Brain (organoid and tissue), 16 donors: ENCODE measurements at places on chromosomes 2 and 18. TPM values are rescaled to one million over a fixed set of nuclear protein-coding genes. Genes with fewer than 3 reads are reported as not detected.

GRCh38 chr2:62826141-62826540, 120.6 kb downstream of the EHBP1 start:
- no peak for DNase-seq

DNA sequence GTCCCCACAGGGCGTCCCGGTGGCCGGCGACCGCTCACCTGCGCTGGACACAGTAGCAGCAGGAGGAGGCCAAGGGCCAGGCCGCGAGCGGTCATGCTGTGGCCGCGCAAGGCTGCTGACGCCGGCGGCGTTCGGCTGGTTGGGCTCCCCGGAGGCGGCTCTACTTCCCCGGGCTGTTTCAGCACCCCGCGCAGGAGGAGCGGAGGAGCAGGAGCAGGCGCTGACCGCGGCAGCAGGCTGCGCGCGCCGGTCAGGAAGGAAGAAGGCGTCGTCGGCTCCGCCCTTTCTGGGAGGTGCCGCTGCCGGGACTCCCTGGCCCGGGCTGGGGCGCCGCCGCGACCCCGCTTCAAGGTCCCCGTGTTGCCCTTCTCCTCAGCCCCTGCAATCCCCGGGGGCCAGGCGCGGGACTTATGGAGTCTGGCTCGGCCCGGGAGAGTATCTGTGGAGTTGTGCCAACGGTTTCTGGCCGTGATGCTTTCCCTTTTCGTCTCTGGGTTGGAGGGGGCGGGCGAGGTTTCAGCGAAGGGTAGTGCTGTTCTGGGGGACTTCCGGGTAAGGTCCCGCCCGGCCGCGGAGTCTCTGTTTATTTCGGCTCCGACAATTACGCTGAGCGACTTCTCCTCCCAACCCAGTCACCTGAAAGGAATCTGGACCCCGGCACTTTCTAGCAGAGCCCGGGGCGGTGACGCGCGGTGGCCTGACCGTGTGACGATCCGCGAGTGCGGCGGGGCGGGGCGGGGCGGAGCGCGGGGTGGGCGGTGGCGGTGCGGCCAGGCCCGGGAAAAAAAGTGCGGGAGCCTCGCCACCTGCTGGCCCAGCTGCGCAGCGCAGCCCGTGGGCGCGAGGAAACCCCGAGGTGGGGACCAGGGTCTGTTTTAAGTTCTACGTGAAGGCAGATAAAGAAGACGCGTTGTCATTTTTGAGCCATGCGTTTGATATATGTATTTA, at the start of gene NPC1:
Gene NPC1 (minus strand): TSS at position 258 of the 948 bp plus-strand sequence. CDS start 163 bp downstream, at position 95.
- peak; percentile 95 for DNase-seq

- DNase-seq, result no peak
Measured at GRCh38 chr2:120064664-120065063, 51.8 kb downstream of the EPB41L5 start.

- DNase-seq, result no peak
Measured at GRCh38 chr2:59176737-59177136, 935.6 kb upstream of the FANCL start.

DNA sequence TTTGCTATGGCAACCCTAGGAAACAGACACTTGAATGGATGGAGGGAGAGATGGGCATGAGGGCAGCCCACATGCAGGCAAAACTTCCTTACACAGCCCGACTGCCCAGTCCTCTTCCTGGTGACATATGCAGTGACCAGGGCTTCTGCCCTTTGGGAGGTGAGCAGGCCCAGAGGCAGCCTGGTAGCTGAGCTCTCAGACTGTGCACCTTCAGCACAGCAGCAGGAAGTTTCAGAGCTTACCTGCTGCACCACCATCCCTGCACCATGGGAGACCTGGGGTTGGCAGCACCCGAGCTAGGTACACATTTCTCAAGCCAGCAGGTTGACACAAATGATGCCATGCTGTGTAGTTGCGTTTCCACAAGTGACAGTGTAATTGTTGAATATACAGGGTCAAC, 97.6 kb upstream of the LMAN1 start:
- no peak for DNase-seq

DNA sequence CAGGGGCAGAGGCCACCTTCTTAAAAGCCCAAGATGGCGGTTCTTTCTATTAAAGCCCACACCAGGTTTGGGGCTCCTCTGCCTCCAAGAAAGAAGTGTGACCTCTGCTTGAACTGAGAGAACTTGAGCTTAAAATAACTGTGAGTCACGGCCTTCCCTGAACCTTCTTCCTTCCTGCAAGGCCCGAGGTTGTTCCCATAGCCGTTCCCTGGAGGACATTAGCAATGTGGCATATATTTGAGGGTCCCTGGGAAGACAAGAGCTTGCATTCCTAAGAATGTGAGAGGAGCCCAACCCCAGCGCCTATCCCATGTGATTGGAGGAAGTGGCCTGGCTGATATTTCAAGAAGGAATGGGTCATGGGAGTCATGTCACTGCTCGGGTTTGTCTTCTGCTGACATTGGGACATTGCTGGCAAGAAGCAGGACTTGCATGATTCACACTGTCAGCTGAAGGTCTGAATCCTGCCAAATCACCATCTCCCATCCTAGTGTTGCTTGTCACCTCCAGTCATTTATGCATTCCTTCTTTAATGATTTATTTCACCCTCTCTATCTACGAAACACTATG, 168.1 kb downstream of the TRIB2 start:
- no peak for DNase-seq

DNA sequence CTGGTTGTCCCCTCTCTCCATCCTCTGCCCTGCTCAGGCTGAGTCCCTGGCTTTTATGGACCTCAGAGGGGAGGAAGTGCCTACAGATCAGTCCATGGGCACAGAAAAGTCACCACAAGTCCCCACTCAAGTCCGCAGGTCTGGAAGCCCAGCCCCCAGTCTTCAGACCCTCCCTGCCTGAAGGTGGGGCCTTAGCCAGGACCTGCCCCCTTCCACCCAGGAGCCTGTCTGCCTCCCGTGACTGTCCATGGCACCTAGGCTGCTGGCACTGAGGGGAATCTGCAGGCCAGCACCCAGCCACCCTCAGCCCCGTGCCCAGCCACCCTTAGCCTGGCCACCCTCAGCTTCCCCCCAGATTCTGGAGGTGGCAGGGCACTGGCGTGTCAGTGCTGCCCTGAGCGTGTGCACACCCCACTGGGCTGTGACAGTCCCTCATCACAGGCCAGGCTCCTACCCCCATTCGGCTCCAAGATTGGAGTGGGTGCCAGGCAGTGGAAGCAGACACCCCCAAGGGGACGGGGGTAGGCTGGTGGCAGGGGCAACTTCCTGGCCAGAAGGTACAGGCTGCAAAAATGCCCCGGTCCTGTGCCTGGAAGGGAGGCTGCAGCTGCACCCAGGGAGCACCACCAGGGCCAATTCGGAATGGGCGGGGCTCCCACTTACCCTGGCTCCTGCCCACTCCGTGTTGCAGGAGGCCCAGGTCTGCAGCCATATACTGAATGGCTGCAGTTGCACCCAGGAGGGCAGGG, 154.7 kb upstream of the RMP24 start:
- no peak for DNase-seq

Gene KYNU
- 0.15 TPM for polyA plus RNA-seq

DNA sequence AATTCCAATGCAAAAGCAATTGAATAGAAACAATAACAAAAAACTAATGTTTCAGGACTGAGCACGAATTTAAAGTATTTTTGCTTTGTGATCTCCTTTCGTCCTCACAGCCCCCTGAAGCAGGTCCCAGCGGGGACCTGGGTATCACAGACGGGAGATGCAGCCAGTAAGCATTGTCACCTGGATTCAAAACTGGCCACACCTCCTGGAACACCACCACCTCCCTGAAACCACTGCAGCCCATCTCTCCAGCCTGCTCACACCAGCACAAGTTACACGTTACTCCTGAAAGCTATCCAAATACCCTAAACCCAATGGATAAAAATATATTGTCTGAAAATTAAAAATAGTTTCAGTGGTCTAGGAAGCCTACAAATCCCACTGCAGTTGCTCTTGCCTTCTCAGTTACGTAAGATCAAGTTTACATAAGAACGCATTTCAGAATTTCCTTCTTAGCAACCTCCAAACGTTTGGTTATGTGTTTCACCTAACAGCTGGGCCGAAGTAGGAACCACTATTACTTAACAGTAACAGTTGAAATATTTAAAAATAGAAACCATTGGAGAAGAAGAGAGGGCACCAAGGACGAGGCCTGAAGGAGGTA, 178.0 kb downstream of the HDAC4 start:
- DNase-seq, result no peak

DNA sequence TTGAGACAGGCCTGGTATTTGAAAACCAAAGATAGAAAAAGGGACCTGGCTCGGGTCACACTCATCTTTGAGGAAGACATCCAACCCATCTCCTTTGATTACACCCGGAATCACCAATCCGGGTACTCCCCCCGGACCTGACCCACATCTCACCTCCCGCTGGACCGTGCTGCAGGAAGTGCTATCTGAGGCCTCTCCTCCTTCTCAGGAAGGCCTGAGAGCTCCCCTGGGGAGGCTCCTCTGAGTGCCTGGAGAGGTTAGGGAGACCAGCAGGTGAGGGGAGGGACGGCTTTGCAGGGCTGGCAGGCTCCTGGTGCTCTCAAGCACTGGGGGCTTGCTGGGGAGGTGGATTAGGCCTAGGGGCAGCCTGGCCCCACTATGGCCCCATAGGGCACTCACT, 170.9 kb downstream of the ACKR3 start:
- DNase-seq, result no peak

DNA sequence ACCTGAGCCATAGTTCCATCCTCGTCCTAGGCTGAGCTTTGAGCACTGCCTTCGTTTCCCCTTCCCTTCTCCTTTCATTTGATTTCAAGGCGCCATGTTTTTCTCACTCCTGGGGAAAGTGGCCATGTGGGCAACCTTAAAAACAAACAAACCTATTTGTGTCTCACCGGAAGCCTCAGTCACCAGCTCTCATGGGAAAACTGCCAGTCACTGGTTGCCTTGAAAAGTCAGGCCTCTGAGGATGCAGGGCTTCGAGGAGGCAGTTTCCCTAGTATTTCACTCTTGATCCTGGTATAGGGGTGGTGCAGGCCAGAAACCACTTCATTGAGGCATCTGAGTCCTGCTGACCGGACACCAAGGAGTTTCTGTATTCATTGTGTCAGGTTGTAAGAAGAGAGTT, 59.2 kb upstream of the TRIB2 start:
- no peak for DNase-seq

Gene CLASP1
- polyA plus RNA-seq, result 22.6 TPM

GRCh38 chr2:240626531-240627300, 1.4 kb downstream of the GPR35 start:
- no peak for DNase-seq

DNA sequence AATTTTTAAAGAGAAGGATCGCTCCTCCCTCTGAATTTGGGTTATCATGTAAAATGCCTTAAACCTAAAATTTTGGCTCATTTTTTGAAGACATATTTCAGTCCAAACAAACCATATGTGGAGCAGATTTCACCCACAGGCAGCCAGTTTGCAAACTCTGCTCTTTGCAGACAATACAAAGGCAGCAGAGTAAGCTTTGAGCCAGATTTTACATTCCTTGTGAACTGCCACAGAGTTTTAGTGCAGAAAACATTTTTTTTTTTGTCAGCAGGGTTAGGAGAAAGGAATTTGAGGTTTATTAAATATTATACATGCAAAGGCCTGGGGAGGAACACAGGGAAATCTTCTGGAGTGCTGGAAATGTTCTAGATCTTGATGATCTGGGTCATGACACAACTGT, 171.9 kb upstream of the FN1 start:
- no peak for DNase-seq

- DNase-seq, result no peak
Measured at GRCh38 chr2:82055846-82056245, 1751.3 kb upstream of the LRRTM1 start.

DNA sequence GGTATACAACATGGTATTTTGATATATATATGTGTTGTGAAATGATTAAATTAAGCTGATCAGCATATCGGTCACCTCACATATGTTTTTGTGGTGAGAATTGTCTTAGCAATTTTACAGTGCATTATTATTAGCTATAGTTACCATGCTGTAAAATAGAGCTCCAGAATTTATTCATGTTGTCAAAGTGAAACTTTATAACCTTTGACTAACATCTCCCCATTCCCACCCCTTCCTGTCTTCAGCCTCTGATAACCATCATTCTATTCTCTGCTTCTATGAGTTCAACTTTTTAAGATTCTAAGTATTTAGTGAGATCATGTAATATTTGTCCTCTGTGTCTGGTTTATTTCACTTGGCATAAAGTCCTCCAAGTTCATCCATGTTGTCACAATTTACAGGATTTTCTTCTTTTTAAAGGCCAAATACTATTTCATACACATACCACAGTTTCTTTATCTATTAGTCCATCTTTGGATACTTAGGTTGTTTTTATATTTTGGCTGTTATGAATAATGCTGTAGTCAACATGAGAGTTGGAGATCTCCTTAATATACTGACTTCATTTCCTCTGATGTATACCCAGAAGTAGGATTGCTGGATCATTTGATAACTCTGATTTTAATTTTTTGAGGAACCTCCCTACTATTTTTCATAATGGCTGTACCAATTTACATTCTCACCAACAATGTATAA, 30.3 kb downstream of the NCOA1 start:
- DNase-seq, result no peak

- no peak for DNase-seq
Measured at GRCh38 chr18:59011786-59012185, 127.9 kb upstream of the SEC11C start.

DNA sequence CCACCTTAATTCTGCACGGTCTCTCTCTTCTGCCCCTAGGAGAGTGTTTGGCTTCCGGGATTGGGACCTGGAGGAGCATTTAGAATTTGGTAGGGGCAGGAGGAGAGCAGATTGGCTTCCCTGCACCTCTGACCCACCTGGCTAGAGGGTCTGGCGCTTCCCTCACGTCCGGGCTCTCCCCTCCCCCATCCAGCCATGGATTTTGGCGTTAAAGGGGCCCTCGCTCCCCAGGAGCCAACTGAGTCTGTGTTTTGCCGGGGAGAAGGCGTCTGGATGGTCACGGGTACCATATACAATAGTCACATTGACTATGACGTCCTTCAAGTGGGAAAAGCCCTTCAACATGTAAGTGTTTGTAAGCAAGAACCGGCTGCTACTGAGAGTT, 6.6 kb downstream of the HOXD3 start:
- DNase-seq, result no peak

Gene SERPINB2
- not detected for polyA plus RNA-seq

Gene ALPG
- not detected for polyA plus RNA-seq

- DNase-seq, result no peak
Measured at GRCh38 chr2:152493945-152494528, 159.1 kb downstream of the FMNL2 start.

Gene SCYGR4
- not detected for polyA plus RNA-seq

DNA sequence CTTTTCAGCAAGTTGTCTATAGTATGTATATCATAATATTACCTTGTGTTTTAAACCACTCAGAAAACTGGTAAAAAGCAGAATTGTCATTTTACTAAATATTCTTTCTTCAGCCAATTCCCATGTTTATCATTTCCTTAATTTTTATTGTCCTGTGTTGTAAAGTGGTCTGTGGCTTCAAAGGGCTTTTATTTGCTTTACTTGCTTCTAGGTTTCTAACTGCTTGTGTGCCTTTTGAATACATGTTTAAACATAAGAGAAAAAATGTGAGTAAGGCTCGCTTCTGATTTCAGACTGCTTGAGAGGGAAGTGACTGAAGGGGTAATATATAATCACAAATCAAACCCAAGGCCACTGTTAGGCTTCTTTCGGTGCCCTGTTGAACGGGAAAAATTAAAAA, 407.5 kb upstream of the NRP2 start:
- no peak for DNase-seq
